ENCODE measurements at places on chromosomes 16 and 17.

GRCh38 chr16:89200124-89200849 is at the start of gene SLC22A31:
SLC22A31 (minus strand) TSS chr16:89200537; CDS start chr16:89200501, 36 bp downstream.
- no peak for DNase-seq

DNA sequence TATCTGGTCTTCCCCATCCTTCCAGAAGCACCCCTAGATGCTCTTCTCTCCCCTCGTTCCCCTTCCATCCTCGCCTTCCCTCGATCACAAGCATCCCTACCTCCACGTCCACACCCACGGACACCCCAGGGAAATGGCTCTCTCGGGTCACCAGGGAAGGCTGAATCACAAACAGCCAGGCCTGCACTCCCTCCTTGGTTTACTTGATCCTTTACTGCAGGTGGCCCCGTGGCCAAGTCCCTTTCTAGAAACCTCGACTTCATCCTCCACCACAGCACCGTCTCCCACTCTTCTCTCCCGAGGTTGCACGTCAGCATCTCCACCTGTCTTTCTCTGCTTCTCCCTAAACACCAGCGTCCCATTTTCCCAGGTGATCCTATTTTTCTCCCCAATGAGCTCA is 6.5 kb upstream of the RBFOX3 start:
- DNase-seq, result no peak

- DNase-seq, result no peak
Observed at GRCh38 chr16:88289968-88290401, 92.8 kb upstream of the ZNF469 start.

DNA sequence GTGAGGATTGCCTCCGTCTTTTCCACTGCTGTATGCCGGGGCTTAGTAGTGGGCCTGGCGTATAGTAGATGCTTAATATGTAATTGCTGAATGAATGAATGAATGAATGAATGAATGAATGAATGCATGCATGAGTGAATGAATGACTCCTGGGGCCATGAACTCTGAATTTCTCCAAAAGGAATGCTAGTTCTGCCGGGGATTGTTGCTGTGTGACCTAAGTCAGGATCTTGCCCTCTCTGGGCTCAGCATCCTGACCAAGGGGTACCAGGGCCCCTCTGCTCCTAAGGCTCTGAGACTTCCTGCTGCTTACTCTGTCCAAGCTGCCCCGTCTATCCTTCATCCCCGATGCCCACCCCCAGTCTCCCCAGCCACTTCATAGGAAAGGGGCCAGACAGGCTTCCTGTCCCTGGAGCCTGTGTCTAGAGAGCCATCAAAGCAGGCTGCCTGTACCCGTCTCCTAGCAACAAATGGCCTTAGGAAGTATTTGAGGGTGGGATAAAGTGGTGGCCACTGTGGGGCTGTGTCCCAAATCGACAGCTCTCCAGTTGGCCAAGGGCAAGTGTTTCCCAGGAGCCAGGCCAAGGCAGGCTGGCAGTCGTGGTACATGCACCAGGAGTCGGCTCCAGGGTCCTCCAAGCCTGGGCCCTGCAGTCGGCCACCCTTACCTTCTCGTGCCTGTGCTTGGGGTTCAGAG is 11.6 kb upstream of the MPRIP start:
- DNase-seq, result no peak

- DNase-seq, result no peak
Observed at GRCh38 chr17:76826330-76827068, 41.7 kb upstream of the MGAT5B start.

DNA sequence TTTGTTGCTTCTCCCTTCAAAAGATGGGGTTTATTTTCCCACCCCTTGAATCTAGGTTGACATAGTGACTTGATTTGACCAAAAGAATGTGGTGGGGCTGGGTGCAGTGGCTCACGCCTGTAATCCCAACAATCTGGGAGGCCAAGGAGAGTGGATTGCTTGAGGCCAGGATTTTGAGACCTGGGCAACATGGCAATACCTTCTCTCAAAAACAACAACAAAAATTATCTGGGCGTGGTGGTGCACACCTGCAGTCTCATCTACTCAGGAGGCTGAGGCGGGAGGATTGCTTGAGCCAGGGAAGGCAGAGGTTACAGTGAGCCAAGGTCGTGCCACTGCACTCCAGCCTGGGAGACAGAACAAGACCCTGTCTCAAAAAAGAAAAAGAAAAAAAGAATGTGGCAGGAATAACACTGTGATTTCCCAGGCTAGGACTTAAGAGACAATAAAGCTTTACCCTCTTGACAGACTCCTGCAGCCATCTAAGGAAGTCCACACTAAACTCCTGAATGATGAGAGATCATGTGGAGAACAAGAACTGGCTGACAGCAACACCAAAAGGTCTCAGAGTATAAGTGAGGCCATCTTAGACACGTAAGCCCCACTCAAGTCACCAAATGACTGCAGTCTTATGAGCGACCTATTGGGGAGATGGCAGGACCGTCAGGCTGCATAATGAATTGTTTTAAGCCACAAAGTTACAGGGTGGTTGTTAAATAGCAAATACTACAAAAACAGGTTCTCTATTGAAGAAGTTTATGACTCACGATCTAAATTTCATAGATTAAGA is 37.0 kb downstream of the FBXL20 start:
- no peak for DNase-seq

DNA sequence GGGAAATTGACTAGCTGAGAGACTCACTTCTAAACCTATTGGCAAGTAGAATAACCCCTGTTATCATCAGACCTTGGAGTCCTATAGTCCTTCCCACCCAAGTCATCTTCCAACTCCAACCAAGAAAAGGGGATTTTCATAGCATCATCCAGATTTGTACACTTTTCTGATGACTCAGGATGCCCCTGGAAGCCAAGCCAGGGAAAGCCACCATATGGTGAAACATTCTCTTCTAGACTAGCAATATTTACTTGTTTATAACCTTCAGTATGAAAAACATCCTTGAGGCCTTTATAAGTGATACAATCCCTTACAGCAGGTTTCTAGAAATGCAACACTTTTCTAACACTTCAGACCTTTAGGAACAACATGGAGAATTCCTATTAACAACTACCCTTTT is 618.8 kb upstream of the CDH11 start:
- no peak for DNase-seq

GRCh38 chr17:20280851-20281250 is 186.5 kb downstream of the LGALS9B start:
- no peak for DNase-seq

GRCh38 chr17:31674305-31674704 is 184.7 kb downstream of the COPRS start:
- DNase-seq, result no peak

- no peak for DNase-seq
Observed at GRCh38 chr17:43411369-43411677, 12.5 kb downstream of the ARL4D start.

Measured in activated CD8-positive, alpha-beta memory T cell treated with anti-CD3 and anti-CD28 coated beads for 1 hour (primary cell).